ENCODE measurements at places on chromosomes 1 and 21.

- no peak for DNase-seq
Observed at GRCh38 chr1:205455581-205456382, at the start of gene BLACAT1. BLACAT1 (minus strand) TSS chr1:205456045.

DNA sequence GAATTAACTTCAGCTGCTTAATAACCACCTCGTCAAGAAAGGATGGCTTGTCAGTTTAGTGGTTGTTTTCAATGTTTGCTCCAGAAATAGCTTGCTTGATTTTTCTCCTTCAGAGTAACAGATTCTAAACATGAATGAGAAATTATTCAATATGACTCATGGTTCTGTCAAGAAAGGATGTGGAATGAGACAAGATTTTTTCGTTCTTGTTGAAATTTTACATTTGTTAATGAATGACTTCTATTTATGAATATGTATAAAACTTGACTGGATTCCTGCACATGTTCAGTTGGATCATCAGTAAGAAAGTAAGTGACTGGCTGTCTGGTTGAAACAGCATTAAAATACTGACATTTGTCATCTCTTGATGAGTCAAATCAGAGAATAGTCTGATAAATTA, 38.3 kb downstream of the IFI44 start:
- DNase-seq, result no peak

- DNase-seq, result no peak
Observed at GRCh38 chr1:70583522-70583921, 172.5 kb downstream of the CTH start.

DNA sequence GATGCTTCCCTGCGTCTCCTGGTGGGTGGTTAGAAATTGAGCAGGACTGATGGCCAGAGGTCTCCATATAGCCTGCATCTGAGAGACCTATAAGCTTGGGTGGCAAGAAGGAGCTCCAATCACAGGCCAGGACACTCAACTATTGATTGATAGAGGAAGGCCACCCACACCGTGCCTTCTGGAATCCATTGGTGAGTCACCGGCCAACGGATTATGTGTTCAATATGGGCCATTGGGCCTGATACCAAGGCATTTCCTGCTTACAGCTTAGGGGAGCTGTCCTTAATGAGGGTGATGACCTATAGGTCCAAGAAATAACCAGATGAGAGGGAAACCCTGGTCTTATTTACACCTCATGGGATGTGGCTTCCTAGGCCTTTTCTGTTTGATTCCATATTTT, 115.1 kb downstream of the PLPP3 start:
- no peak for DNase-seq

DNA sequence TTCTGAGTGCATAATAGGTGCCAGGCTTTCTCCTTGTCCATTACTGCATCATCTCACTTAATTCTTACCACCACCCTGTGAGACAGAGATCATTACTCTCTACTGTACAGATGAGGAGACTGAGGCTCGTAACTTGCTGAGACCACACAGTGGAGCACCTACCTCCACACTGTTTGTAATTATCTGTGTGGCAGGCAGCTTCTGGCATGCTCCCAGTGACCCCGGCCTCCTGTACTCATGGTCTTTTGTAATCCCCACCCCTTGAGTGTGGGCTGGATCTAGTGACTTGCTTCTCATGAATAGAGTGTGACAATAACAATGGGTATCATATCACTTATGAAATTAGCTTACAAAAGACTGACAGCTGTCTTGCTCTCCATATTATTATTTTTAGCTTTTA, 407.3 kb downstream of the MATN1 start:
- DNase-seq, result no peak

All from CD8-positive, alpha-beta memory T cell (primary cell).